ENCODE measurements at places on chromosomes 4 and X.

DNA sequence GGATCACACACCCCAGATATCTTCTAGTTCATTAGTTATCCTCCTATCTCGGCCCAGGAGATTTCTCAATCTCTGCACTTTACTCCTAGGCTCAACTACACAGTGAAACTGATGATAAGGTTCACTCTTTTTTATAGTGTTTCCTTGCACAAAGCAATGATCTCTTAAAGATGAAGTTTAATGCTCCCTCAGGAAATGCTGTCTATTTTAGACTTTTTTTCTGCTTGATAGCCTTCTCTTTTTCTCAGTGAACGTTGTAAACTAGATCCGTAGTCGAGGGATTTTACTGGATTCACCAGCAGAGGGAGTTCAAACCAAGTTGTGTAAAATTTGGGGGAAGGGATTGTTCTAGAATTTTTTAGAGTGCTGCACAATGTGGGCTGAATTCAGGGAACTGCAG is 269.6 kb downstream of the GBA3 start:
- DNase-seq: peak; percentile 5

DNA sequence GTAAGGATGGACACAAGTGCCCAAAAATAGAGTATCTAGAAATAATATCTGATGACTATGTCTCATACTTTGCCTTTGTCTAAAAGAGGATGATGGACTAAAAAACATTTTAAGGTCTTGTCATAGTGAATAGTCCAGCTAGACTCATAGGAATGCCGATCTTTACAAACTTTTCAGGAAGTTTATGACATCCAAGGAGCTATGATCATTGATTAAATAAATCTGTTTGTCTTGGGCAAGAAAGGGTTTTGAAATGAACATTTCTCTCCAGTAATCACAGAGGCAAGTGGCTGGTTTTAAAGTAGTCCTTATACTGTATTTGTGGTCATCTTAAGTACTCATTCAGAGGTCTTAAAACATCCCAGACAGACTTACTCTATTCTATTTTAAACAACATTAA is 109.8 kb downstream of the MAPK10 start:
- no peak for DNase-seq

DNA sequence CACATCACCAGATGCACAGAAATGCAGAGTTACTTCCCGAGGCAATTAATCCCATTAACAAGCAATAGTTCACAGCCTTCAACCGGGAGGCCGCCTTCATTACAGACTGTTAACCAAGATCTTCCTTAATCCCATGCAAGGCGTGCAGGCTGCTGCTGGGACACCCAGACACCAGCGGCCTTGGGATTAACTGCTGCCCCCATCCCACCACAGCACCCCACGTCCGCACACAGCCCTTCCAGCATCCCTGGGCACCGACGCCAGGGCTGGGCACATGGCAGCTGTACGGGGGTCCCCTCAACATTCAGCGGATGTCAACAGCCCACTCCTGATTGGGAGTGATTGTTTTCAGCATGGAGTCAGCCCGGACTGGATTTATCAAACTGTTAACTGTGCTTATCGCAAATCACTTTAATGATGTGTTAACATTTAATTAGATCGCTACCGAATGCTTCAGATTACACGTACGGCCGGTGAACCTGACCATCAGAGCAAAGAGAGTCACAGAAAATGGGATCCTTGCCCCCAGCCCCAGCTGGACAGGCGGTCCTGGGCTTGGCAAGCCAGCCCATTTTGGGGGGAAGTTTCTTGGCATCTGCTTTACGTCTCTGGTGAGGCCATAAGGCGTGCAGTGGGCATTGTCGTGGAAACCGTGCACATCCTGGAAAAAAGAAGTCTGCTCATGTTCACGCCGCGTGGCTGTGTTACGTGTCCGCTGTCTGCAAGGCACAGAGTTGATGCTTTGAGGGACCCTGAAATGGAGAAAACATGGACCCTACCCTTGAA is 126.4 kb downstream of the HMX1 start:
- no peak for DNase-seq

GRCh38 chr4:151908201-151908600 is 147.4 kb upstream of the GATB start:
- DNase-seq: no peak

- DNase-seq: no peak
Measured at GRCh38 chr4:14345356-14345775, 656.9 kb upstream of the CPEB2 start.

DNA sequence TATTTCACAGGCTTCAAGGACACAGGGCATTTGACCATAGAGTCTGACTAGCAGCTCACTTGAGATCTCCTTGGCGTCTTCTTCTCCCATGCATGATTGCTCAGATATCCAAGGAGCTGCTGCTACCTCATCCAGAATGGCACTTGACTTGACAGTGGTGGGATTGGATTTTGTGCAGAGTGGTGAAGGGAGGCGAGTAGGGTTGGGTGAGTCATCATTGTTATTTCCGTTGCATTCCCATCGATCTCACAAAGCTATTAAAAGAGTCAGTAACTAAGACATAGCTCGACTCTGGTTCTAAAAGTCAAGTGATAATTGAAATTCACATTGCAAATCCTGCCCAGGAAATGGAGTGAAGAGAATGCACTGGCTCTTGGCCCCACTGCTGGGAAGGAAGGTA is 27.7 kb downstream of the NHSL2 start:
- peak; percentile 26 for DNase-seq

- DNase-seq: no peak
Measured at GRCh38 chr4:156732634-156733033, 239.0 kb downstream of the PDGFC start.

GRCh38 chrX:134570509-134570846 is 87.8 kb downstream of the PLAC1 start:
- no peak for DNase-seq

DNA sequence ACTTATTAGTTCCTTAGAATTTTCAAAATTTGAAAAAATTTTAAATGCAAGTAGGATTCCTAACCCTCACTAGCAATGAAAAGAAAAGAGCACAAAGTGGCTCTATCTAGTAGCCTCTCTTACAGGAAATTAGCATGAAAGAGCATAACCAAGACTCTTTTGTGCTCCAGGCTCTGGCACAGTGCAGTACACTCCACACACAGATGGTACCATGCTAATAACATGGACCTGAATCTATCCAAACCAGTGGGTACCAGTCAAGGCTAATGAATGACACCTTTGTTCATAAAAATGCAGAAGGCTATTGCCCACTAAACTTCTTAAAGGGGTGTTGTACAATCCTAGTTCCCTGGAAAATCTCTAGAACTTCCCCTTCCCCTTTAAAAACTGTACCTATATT is 119.0 kb downstream of the MANBA start:
- no peak for DNase-seq

GRCh38 chrX:43968359-43968781 is 4.8 kb downstream of the NDP start:
- no peak for DNase-seq

DNA sequence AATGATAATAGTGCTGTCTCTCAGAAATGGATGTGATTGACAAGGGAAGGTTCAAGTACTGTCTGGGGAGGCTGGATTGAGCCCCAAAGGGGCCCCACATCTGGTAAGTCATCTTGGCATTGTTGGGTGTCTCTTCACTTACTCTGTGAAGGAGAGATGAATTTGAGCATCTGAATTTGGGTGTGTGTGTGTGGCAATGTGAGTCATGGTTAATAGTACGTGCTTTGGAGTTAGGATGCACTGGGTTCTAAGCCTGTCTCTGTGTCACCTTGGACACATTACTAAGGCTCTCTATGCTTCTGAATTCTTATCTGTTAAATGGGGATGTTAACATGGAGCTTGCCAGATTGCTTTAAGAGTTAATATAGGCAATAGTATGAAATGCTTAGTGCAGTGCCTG is 80.4 kb downstream of the FRAS1 start:
- DNase-seq: no peak

- no peak for DNase-seq
Measured at GRCh38 chr4:185872747-185873380, 60.9 kb upstream of the SORBS2 start.

GRCh38 chr4:73053076-73053475 is 16.4 kb downstream of the COX18 start:
- DNase-seq: no peak

DNA sequence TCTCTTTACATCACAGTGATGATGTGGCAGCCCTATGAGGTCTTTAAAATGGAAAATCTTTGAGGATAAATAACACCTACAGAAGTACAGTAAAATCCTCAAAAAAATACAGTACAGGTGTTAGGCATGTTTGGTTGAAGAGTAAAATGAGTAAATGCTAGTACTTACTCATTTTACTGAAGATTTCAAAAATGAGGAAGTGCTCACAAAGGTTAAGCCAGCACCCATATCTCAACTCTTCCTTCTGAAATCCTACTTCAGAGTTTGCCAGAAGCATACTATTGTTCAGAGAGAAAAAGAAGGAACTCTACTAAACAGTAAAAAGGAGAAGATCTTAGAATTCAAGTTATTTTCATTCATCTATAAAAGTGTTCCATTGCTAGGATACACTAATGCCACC is 130.9 kb downstream of the CBR4 start:
- no peak for DNase-seq

DNA sequence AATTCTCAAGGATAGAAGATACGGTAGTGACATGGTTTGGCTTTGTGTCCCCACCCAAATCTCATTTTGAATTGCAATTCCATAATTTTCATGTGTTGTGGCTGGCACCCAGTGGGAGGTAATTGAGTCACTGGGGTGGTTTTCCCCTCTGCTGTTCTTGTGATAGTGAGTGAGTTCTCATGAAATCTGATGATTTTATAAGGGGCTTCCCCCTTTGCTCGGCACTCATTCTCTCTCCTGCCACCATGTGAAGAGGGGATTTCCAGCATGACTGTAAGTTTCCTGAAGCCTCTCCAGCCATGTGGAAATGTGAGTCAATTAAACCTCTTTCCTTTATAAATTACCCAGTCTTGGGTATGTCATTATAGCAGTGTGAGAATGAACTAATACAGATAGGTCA is 8.5 kb upstream of the SPANXN4 start:
- no peak for DNase-seq

DNA sequence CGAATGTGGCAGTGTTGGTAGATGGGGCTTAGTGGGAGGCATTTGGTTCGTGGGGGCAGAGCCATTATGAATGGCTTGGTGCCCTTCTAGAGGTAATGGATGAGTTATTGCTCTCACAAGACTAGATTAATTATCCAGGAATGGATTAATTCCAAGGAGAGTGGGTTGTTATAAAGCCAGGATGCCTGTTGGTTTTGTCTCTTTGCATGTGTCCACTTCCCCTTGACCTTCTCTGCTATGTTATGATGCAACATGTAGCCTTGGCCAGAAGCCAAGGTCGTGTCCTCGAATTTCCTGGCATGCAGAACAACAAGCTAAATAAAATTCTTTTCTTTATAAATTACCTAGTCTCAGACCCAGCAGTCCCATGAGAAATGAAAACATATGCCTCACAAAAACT is 111.2 kb upstream of the PLS3 start:
- no peak for DNase-seq
